Peyer's patch (tissue), 4 donors: ENCODE measurements at places on chromosomes 2 and 18.

GRCh38 chr2:25566694-25567093, 106.7 kb downstream of the DTNB start:
- DNase-seq: peak; percentile 61

DNA sequence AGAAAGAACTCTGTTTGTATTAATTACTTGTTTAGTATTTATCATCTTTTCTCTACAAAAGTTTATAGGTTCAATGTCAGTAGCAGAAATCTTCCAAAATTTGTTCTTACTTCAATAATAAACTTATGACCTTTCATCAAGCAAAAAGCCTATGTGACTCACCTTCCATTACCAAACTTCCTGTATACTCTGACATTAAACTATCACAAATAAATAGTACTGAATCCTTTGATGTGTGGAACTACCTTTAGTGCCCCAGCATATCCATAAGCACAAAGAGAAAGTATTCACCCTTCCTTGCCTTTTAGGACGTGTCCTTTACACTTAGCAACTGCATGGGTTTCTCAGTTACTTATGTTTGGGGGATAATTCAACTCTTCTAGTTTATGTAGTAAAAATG, 166.0 kb downstream of the EHBP1 start:
- no peak for DNase-seq

DNA sequence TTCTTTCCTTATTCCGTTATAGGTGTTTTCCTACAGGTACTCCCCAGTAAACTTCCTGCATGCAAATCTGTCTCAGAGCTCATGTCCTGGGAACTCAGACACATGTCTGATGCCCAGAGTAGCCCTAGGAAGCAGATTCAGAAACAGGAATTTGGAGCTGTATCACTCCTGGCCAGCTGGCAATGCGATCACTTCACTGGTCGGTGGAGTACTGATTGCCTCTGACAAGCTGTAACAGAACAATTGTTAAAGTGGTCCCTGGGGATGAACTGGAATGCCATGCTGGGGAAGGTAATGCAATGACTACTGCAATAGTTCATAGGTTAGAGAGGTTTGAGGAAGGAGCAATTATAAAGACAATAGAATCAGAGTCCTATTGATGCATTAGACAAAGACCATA, 131.6 kb upstream of the DOCK10 start:
- DNase-seq: no peak

GRCh38 chr2:205714058-205714776, 31.9 kb downstream of the NRP2 start:
- no peak for DNase-seq

DNA sequence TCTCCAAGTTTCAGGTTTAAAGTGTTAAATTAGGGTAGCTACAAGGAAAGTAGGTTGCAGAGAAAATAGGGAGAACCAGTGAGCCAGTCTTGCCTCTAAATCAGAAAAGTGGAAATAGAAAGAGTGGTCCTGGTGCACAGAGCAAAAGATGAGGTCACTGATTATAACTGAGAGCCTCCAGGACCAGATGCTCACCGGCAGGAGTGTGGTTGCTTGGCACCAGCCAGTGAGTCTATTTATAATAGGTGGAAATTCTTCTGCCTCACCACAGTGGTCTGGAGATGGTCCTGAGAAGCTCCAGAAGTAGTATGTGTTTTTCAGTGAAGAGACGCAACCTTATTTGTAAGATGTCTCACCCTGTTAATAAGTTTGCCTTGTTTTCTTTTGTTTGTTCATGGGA, 373.9 kb upstream of the KCNJ3 start:
- no peak for DNase-seq

- no peak for DNase-seq
Measured at GRCh38 chr18:2627821-2628276, 27.7 kb upstream of the SMCHD1 start.

GRCh38 chr18:58396966-58397365, 231.9 kb downstream of the ALPK2 start:
- DNase-seq: no peak

GRCh38 chr2:184316921-184317320, 281.4 kb upstream of the ZNF804A start:
- DNase-seq: no peak

DNA sequence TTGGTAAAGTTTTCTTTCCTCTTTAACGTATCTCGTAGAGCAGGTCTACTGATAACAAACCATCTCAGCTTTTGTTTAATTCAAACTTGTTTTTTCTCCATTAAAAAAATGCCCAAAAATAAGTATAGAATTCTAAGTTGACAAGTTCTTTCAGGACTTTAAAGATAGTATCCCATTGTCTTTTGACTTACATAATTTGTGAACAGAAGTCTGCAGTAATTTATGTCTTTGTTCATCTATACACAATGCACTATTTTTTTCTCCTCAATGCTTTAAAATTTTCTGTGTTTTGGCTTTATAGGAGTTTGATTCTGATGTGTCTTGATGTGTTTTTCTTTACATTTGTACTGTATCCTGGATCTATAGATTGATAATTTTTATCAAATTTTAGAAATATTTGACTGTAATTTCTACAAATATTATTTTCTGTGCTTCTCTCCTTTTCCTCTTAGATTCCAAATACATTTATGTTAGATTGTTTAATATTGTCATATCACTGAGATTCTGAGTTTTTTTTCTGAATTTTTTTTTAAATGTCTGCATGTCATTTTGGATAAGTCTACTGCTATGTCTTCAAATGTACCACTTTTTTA, 143.3 kb downstream of the FTCDNL1 start:
- no peak for DNase-seq
